Thoracic aorta endothelial cell (primary cell): ENCODE measurements at places on chromosomes 4 and X. TPM values are rescaled to one million over a fixed set of nuclear protein-coding genes. Genes with fewer than 3 reads are reported as not detected.

The NEUROG2 gene
- total RNA-seq, result not detected in 2 replicates

The SHISA3 gene
- 24.2 and 24.5 TPM in 2 replicates for total RNA-seq

The TCEANC gene
- total RNA-seq, result 1.2 and 1.4 TPM in 2 replicates

The SHROOM3 gene
- 5.1 and 10.2 TPM in 2 replicates for total RNA-seq

The BCAP31 gene
- total RNA-seq, result 237 and 249 TPM in 2 replicates

The TAB3 gene
- 19.7 and 23.3 TPM in 2 replicates for total RNA-seq

The MAGED4 gene
- 5.7 and 7.0 TPM in 2 replicates for total RNA-seq

The BEX2 gene
- total RNA-seq, result 0.27 and 0.29 TPM in 2 replicates

The CPXCR1 gene
- not detected in 2 replicates for total RNA-seq

The ATP2B3 gene
- total RNA-seq, result not detected in 2 replicates

The CFAP99 gene
- total RNA-seq, result not detected in 2 replicates

The UNC5C gene
- under 0.01 and 0.13 TPM in 2 replicates for total RNA-seq

The SPP1 gene
- not detected in 2 replicates for total RNA-seq

The HSFX3 gene
- total RNA-seq, result not detected in 2 replicates

The SPANXD gene
- total RNA-seq, result not detected in 2 replicates
